Stromal cell of bone marrow (primary cell): ENCODE measurements at places on chromosomes 12 and 14.

DNA sequence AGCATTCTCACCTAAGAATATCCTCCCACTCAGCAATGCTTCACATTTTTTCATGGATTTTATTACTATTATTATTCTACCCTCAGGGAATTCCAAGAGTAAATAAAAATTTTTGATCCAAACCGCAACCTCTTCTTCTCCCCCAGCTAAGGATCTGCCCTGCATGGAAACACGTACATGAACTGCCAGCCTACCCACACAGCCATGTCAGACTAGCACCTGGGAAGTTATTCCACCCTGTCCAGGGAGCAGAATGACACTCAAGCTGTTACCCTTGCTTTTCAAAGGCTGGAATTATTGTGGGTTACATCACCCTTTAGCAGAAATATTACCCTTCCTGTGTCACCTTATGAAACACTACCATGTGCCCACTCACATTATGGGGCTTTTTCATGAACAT lies 227.3 kb upstream of the USP15 start:
- no peak for DNase-seq

DNA sequence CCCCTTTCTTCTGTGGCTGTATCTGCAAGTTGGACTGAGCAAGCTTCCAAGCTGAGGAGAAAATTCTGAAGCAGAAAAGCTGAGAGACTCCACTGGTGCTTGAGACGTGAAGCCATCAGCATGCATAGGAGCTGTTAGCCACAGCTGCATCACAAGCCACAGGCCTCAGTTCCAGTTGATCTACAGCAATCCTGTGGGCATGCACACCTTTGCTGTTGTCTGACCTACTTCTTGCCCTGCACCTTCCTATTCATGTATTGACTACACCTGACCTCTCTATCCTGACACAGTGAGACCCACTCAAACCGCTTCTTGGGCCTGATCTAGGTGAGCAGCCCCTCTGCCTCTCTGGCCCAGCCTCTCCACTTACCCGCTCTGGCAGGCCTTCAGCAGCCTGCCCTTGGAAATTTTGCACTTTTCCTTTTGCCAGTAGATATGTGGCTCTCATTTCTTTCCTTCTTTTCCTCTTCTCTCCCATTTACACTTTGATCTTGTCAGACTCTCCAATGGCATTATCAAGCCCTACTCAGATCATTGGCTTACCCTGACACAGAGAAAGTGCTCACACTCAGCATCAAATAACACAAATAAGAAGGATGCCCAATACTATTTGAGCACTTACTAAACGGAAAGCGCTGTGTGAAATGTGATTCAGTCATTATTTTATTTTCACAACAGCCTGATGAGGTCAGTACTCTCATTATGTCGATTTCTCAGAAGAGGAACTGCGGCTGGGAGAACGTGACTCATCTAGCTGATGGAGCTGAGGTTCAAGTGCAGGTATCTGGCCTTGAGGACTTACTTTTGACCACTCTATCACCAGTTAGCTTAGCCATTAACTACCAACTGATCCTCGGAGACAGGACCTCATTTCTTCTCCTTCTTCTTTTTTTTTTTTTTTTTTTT lies 21.9 kb upstream of the PTGR2 start:
- peak; percentile 74 for DNase-seq

DNA sequence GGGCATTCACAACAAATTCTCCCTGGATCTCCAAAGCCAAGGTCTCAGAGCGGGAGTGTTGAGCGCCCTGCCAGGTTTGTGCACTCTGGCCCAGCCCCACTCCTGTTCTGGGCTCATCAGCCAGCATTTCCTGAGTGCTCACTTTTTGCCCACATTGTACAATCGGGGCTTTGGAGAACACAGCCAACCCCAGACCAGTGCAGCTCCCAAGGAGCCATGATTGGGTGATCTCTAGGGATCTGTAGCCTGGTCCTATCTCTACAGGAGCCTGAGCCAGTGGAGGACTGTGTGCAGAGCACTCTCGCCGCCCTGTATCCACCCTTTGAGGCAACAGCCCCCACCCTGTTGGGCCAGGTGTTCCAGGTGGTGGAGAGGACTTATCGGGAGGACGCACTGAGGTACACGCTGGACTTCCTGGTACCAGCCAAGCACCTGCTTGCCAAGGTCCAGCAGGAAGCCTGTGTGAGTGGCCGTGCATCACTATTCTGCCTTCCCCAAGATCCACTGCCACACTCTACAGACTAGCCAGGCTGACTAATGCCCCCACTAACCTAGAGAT lies 2.8 kb downstream of the ARHGEF40 start:
- DNase-seq = no peak

- peak; percentile 62 for DNase-seq
Observed at GRCh38 chr12:127677537-127678131, 589.3 kb upstream of the TMEM132C start.

DNA sequence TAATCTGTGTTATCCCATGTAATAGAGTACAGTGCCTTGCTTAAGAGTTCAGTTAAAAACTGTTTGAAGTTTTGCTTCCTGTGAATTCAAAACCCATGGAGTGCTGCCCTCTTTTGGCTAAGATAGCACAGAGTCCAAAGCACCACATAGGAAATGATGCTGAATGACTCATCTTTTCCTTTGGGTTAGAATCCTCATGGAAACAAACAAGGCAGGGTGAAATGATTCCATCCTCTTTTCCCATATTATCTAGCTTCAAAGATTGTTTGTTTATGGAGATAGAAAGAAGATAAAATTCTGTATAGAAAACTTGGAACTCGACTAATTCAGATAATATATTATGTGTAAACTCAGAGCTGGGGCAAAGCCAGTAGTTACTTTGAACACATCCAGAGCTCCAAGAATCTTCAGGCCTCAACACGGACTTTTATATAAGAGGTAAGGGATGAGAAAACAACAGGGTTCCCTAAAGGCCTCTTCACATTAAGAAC lies 87.4 kb downstream of the OTOGL start:
- peak; percentile 97 for DNase-seq

DNA sequence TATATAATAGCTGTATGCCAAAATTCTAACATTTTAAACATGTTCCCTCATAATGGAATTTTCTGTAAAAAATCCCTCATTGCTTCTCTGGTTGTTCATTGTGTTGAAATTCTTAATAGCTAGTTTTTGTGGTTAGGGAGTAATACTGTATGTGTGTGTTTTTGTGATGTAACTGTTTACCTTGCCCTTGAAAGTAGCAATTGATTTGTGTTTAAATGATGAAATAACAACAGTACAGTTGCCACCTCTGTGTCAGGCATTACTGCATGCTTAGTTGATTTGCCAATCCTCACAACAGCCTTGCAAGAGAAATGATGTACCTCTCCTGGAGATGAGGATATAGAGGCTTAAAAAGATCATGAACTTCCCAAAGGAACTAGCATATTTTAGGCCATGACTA lies 94.9 kb downstream of the DAAM1 start:
- no peak for DNase-seq

DNA sequence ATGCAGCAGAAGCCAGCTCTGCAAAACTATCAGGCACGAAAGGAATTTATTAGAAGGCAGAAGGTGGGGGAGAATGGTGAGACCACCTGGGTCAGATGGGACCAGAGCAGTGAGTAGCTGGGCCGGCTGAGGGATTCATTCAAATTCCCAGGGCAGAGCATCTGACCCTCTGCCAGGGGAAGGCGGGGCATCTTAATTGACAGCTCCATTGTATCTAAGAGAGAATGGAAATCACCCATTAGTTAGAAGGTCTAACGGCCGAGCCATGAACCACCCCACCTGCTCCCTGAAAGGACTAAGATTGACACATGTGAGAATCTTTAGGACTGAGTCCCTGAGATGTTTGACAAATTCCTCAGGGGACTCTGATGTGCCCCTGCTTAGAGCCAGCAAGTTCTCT lies 83.7 kb downstream of the PHETA1 start:
- no peak for DNase-seq

GRCh38 chr12:53725824-53726223 lies 1.4 kb downstream of the CALCOCO1 start:
- DNase-seq = no peak

- DNase-seq = no peak
Observed at GRCh38 chr12:29283969-29284700, 96.8 kb downstream of the ERGIC2 start.

DNA sequence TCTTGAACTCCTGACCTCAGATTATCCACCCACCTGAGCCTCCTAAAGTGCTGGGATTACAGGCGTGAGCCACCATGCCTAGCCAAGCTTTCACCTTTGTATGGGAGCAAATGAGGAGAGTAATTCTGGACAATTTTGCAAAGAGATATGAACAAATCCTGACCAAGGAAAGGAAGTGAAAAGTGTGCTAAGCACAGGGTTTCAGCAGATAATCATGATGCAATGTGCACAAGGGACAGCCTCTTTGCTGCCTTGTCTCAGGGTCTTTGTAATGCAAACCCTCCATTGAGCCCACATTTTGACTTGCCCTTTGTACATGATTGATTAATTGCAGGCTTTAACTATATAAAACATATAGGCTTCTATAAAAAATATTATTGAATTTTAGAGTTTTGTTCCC lies 9.2 kb upstream of the PYGL start:
- DNase-seq = no peak

DNA sequence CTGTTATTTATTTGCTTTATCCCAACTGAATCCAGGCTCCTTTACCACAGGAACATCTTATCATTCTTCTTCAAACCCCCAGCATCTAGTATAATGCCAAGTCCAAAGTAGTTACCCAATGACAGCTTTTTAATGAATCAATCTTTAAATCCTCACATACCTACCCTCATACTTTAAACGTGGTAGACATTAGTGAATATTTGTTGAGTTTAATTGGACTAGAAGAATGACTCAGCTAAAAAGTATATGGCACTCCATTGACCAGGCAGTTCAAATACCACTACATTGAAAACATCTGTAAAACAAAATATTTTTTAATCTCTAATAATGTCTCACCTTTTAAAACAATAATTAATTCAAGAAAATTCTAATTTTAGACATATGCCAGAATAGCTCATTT lies 98.1 kb downstream of the ZFC3H1 start:
- DNase-seq = no peak

GRCh38 chr12:2306012-2306411 lies 253.2 kb downstream of the CACNA1C start:
- DNase-seq = no peak

DNA sequence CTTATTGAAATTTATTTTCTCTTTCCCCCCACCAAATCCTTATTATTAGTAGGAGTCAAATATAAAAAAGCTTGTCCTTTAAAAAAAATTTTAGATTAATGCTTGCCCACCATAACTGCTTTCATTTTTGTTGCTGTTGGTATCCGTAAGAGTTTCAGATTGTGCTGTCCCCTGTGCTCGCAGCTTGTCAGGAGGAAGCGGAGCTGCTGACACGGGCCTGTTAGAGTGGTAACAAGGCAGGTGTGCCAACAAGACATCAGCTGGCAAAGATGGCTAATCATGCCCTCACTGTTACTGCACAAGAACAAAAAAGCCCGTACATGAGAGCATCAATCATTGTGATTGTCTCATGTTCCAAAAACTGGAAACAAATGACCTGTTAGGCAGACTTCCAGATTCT lies 148.4 kb downstream of the ALG10B start:
- DNase-seq = no peak

GRCh38 chr14:37246427-37246829 lies 48.7 kb downstream of the MIPOL1 start:
- DNase-seq = peak; percentile 13

- DNase-seq = no peak
Observed at GRCh38 chr12:76546889-76547288, 12.7 kb downstream of the OSBPL8 start.

- peak; percentile 25 for DNase-seq
Observed at GRCh38 chr14:51939755-51940301, 49.5 kb upstream of the RTRAF start.

- DNase-seq = no peak
Observed at GRCh38 chr14:96143906-96144305, 60.7 kb upstream of the BDKRB2 start.

DNA sequence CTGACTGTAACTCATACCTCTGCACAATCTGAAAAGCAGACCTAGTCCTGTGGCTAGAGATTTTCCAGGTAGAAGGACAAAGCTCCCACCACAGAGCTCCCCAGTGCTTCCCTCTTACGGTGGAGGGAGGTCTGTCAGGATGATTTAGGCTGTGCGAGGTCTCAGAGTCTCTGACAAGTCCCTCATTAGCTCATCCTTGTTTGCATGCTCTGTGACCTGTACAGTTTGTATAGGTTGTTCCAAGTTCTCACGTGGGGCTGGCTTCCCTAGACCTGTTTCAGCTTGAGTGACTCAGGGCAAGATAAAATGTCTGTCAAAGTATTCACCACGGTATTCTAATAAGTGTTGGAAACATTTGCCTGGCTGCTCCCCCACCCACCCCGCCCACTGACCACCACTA lies 34.8 kb downstream of the ASCL1 start:
- DNase-seq = no peak

DNA sequence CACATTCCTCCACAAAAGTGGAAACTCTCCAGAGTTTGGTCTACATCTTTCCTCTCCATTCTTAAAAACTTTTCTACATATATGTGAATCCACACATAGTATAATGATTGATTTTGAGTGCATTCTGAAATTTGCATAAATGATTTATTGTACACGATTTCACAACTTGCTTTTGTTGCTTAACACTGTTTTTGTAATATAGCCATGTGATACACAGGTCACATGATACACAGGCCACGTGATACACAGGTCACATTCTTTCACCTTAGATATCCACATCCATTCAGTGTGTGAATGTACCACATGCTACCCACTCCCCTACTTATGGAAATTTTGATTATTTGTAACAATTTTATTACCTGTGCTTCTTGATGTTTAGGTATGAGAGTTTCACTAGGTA lies 319.1 kb downstream of the ZFP36L1 start:
- no peak for DNase-seq

GRCh38 chr14:46819117-46819516 lies 167.5 kb upstream of the RPL10L start:
- no peak for DNase-seq

DNA sequence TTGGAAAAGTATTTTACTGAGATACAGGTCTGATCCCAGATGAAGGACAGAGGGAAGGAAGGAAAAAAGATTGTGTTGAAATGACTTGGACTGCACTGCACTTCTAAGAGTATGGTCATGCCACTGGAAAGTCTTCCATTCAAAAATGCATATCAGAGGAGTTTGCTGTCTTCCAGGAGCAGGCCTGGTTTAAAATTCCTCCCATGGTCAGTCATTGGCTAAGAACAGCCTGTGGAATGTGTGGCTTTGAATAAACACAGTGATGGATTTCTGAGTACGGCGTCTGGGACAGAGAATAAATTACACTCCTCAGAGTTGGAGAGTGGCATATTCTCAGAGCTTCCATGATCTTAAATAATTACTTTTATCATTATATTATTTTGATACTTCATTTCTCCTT lies 245.8 kb upstream of the PDZRN4 start:
- peak; percentile 18 for DNase-seq

GRCh38 chr12:116277467-116278278 lies at the start of gene MED13L:
TSS of gene MED13L (minus strand) at chr12:116277693. CDS start at chr12:116277131, 562 bp downstream.
- peak; percentile 81 for DNase-seq

GRCh38 chr14:102662636-102663430 lies 70.4 kb downstream of the RCOR1 start:
- DNase-seq = no peak

DNA sequence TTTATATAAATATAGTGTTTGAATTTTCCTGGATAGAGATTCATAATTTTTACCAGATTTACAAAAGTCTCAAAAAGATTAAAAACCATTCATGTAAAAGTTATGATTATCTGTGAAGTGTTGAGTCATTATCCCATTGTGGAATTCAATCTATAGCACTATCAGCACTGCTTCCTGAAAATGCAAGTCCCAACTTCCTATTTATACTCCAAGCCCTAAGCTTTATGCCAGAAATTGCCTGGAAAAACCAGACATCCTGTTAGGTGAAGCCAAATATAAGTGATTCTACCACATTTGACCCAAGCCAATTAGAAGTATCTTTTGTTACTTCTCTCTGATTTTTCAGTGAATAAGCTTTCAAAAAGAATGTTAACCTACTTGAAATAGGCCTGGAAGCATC lies 129.1 kb downstream of the GPR135 start:
- no peak for DNase-seq
